ENCODE measurements at places on chromosomes 16 and 17. TPM values are rescaled to one million over a fixed set of nuclear protein-coding genes. Genes with fewer than 3 reads are reported as not detected.

KRTAP16-1 gene
- polyA plus RNA-seq: not detected

BTBD17 gene
- 0.17 TPM for polyA plus RNA-seq

GGA2 gene
- 138 TPM for polyA plus RNA-seq

TBX2 gene
- 47.8 TPM for polyA plus RNA-seq

RASD1 gene
- 0.71 TPM for polyA plus RNA-seq

ERN2 gene
- 0.39 TPM for polyA plus RNA-seq

DNA sequence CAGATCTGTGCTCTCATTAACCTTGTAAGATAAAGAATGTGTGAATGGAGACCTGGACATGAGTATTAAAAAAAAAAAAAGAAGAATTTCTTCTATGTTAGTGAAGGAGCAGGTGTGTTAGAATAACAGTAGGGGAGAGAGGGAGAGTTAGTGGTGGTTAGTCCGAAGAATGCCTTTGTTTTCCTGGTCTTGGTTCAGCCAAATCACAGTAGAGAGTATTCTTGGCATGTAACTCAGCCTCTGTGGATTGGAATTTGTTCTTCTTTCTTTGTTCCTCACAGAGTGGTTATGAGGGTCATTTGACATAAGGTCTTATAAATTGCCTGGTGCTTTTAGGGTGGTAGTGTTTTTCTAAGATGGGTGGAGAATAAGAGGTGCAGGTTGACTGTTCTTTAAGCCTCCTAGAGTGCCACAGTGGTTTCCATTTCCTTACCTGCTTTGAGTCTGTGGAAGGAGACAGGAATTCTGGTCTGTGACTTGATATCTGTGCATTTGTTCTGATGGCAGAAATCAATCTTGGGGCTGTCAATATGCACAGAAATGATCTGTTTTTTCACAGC is 17.6 kb downstream of the NUP93 start:
- DNase-seq: no peak

GRCh38 chr17:263271-263670 is 81.8 kb upstream of the DOC2B start:
- no peak for DNase-seq

DNA sequence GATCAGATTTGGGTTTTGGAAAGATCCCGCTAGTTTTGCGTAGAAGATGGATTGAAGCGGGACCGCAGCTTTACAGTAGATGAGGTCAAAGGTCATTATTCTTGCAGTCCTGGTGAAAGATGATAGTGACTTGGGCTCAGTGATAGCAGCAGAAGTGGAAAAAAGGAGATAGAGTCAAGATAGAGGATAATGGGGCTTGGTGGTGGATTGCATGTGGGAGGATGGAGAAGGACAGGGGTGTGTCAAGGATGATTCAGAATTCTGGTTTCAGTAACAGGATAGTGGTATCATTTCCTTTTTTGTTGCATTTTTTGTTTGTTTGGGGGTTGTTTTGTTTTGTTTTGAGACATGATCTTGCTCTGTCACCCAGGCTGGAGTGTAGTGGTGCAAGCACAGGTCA is 28.7 kb downstream of the CHD9NB start:
- DNase-seq: no peak

DNA sequence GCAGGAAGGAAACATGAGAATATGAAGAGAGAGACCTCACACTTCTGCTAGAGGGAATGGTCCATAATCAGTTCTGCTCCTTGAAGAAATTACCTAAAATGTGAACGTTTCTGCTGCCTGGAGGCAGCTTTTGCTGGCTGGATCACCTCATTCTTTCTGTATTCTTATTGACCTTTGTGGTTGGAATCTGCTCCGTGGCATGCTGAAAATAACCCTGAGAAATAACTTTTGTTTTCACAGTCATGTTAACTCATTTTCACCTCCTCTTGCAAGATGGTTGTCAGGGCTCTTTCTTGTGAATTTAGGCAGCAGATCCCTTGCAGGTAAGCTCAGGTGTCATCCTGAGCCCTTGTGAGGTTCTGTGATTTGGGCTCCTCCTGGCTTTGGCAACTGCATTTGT is 70.2 kb downstream of the IRF8 start:
- no peak for DNase-seq

DNA sequence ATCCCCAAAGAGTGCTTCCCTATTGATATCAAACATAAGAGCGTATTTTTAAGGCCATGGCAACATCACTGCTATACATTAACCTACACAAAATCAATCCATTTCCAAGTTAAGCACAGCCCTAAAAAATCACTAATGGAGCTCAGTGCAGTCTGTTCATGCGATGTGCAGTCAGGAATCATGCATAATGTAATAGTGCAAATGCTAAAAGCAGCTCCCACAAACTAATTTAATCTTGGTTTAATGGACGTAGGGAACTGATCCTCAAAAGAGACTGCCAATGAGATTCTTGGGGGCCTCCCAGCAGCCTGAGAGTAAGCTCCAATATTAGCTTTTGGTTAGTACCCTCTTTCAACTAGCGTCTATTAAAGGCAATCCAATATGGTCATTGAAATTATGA is 245.9 kb downstream of the TOX3 start:
- DNase-seq: no peak

- DNase-seq: no peak
These were observed 596.6 kb upstream of the CDH5 start for GRCh38 chr16:65769776-65770438.

DNA sequence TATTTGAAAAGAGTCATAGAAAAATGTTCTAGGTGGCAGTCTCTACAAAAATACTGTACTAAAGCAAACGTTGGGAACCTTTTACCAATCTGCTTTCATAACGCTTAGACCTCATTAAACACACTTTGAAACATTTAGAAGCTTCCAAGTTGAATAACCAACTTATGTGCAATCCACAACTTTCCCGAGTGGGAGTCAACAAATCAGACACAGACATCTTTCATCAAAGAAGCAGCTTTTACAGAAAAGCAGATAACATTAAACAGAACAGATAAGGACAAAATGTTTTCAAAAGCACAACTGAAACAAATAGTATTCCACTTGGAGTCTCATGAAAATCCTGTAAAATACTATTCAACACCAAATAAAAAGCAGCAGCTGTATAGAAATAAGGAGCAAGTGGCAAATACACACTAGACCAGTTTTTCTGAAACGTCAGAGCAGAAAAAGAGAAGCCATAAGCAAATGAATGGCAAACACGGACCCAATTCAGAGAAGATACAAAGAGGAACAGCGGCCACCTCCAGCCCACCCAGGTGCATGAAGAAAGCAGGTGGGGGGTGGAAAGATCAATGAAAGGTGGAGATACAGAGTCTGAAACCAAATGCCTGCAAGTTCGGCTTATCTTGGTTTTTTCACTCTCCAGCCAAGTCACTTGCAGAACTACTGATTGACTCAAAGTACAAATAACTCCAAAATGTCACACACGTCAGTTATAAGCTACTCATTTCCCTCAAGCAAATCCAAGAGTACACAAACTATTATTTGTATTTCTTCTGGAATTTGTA is 18.4 kb upstream of the FBF1 start:
- no peak for DNase-seq

Measured in right renal cortex interstitium (tissue), 3 donors.